ENCODE measurements at places on chromosomes 11 and 22.

DNA sequence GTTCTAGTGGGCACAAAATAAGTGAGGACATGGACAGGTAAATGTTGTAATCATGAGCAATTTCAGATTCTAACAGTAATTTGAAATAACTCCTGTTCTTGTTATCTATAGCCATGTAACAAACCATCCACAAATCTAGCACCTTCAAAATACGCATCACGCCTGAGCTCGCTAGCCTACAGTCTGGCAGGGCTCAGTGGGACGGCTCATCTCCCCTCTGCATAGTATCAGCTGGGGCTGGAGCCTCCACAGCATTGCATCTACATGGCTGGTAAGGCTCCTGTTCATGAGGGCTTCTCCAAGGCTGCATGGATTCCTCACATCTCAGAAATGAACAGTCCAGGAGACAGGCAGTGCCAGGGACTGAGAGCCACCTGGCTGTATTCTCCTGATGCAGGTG is 112.6 kb downstream of the KCNQ1 start:
- no peak for DNase-seq

- DNase-seq: no peak
These were observed 15.8 kb downstream of the SCN4B start for GRCh38 chr11:118136801-118137200.

GRCh38 chr11:85826116-85826855 is 15.3 kb upstream of the SYTL2 start:
- DNase-seq: no peak

DNA sequence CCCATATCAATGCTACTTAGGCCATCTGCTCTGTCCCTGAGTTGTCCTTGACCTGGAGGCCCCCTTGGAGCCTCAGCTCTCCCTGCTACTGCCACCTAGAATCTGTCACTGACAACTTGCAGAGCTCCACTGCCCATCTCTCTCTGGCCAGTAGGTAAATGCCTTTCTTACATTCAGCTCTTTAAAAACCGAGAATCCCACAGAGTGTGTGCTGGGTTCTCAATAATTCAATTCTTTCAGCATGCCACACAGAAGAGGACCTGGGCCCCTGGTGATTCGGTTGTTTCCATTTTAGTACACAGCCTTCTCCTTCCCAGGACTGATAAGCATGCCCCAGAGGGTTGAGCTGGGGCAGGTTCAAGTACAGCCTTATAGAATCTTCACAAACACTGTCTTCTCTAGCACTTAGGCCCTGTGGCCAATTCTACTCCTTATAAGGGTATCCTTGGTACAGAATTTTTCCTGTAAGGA is 22.0 kb upstream of the IPO7 start:
- no peak for DNase-seq

DNA sequence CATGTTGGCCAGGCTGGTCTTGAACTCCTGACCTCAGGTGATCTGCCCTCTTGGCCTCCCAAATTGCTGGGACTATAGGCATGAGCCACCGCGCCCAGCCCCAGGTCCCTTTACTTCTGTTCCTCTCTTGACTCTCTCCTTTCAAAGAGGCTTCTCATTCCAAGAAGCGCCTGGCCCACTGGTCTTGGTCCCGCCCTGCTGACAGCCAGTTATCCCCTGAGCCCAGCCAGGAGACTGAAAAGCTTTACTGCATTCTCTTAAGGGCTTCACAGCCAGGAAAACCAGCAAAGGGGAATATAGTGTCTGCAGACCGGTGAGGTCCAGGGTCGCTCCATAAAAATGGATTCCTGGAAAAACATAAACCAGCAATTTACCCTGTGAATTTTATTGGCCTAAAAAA is 68.3 kb downstream of the NFAM1 start:
- no peak for DNase-seq

DNA sequence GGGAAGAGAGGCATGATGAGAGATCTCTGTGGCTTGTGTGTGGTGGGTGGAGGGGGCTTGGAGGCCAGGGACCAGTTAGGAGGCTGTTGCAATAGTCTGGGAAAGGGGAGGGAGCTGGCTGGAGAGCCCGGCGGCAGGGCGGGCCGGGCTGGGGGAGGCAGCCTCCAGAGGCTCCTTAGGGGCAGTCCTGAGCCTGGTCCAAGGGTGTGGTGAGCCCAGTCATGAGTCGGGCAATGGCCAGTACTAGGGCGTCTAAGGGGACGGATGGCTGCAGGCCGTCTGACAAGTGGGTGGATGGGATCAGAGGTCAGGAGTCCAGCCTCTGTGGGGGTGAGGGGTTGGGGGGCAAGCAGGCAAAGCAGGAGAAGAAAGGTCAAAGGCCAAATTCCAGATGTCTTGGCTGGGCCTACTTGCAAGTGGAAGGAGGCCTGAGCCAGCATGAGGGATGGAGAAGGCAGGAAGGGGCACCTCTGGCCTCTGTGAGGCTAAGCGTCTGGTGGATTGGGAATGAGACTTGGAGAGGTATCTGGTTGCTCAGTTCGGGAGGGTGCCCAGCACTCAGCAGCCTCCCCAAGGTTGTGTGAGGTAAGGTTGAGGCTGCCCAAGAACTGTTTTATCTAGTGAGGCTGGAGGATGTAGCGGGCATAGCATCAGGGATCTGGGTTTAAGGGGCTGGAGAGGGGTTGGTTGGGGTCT is 6.0 kb upstream of the CD248 start:
- no peak for DNase-seq
